ENCODE measurements at places on chromosomes 7 and 10.

GRCh38 chr7:148799893-148800555, 84.1 kb downstream of the EZH2 start:
- no peak for DNase-seq

- no peak for DNase-seq
Measured at GRCh38 chr7:141991140-141991539, 4.5 kb upstream of the MGAM start.

GRCh38 chr7:33893377-33893776, 12.0 kb upstream of the BMPER start:
- DNase-seq, result no peak

GRCh38 chr7:159118623-159119022, 26.0 kb downstream of the VIPR2 start:
- DNase-seq, result no peak

DNA sequence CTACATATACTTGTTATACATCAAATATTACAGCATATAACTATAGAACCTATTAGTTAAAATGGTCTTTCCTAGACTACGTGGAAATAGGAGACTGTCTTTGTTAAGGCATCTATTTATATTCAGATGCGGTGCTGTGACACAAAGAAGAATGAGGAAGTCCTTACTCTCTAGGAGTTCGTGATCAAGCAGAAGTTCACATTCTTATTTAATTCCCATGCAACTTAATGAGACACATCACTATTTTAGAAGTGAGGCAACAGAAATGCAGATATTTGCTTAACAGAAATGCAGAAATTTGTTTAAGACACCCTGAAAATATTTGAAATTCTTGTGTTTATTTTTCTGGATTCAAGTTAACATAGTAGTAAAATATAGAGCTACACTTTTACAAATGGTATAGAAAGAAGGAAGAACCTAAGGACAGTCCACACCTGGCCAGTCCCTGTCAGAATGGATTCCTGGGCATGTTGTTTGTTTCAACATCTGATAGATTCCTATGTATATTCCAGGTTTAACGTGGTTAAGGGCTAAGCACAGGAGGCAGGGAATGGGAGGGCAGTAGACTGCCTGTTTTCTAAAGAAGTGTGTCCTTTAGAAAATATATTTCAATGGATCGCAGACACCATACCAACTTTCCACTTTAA, 70.6 kb upstream of the NXPH1 start:
- DNase-seq, result no peak

GRCh38 chr10:129945941-129946760, 17.9 kb downstream of the EBF3 start:
- no peak for DNase-seq

Measured in AG04450 (cell line).